Umbilical cord (tissue), 2 donors: ENCODE measurements at places on chromosomes 1 and 21. TPM values are rescaled to one million over a fixed set of nuclear protein-coding genes. Genes with fewer than 3 reads are reported as not detected.
A peak's percentile ranks its signal among the peaks of the same experiment; 100 is the strongest.

- DNase-seq: no peak
Measured at GRCh38 chr1:184801503-184801902, 46.8 kb upstream of the EDEM3 start.

DNA sequence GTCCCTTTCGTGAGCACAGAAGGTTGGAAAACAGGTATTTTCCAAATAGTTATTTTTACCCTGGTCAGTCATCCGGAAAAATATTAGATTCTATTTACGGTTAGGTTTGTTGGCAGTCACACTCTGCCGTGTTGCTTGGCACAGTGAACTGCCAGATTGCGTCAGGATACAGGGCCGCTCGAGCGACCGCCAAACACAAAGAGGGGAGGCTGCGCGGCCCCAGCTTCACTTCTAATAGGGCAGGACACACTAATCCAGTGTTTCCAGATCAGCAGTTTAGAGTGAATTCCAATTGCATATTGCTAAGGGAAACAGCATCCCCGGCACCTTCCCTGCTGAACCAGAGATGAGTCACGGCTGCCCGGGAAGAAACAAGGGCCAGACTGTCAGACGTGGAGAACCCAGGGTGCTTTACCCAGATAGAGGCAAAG, 22.9 kb downstream of the UMODL1 start:
- DNase-seq: no peak

- DNase-seq: peak; percentile 41
Measured at GRCh38 chr1:196148367-196148970, 459.8 kb downstream of the KCNT2 start.

DNA sequence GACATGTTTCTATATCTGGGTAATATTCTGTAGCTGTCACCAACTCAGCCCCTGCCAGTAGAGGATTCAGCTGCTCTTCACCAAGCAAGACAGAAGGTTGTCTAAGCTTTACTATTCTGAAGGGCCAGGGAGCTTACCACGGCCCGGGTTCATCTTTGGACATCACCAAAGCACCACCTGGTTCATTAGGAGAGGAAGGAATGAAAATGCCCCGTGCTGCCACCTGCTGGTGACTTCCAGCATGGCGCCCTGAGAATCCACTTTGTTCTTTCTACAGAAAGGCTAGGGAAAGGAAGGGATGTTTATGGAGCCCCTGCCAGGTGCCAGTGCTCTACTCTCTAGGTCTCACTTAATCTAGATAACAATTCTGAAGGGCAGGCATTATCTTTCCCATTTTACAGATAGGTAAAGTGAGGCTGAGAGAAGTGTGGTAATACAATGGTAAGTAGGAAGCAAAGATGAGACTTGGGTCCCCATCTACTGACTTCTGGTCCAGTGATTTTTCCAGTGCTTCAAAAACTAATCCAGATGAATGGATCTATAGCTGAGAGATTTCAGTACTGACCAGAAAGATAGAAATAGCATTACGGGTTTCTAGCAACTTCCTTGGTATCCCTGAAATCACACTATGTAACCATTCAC, 79.5 kb downstream of the BEND5 start:
- peak; percentile 29 for DNase-seq

PRELP gene
- total RNA-seq: 7.0 TPM

DNA sequence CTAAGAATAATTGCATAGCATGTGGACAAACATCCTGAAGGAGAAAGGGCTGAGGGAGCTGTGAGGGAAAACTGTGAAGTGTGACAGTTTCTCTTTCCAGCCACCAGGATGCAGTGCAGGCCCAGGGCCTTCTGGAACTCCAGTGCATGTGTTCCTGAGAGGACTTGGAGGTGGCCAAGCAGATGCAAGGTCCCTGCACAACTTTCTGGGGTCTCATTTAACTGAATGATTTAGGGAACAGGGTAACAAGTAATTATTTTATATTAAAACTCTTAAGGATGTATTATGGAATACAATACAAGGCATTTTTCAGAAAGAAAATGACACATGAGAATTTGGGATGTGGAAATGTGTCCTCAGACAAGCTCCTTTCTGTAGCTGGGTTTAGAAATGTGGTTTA, 61.2 kb upstream of the MCOLN3 start:
- DNase-seq: peak; percentile 71

PGLYRP4 gene
- 0.48 TPM for total RNA-seq

DNA sequence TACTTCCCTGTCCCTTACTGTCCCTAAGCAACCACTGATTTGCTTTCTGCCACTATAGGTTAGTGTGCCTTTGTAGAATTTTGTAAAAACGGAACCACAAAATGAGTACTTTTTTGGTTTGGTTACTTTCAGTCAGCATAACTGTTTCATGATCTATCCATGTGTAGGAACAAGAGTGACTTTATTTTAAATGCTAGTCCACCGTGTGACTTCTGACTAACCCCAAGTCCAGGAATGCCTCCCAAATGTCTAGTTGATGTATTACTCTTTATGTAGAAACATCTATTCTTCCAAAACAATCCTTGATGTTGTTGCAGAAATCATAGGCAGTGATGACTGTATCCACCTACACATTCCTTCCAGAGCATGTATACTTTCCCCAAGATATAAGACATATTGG, 21.3 kb downstream of the ATPAF1 start:
- no peak for DNase-seq

DNA sequence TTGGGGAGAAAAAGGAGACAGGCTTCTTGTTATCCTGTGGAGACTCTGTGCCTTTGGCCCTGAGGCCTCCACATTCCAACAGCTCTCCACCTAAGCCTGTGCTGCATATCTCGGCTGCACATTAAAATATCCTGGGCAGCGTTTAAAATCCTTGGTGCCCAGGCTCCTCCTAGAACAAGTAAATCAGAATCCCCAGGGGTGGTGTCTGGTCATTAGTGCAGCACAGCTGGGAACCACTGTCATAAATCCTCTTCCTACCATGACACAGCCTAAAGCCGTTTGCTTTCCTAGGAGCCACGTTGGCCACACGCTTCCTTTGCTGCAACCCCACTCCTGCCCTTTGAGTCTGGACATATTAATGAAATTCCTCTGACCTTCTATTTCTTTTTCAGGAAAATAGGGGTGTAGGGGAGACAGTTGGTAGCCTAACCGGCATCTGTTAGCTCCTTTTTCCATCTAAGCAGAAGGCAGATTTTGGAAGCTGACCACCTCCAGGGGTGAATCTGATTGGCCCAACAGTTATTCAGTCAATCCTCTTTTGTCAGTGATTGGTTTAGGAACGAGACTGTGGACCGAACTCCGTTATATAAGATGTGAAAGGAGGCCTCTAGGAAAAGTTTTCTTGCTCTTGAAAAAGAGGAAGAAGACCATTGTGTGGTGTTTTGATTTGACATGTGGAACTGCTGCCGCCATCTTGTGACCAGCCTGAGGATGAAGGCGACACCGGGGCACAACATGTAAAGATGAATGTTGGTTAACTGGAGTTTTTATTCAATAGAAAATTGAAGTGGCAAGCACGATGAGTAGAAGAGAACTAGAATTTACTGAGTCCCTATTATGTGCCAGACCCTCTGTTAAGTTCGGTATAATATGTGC, 41.9 kb downstream of the JUN start:
- DNase-seq: peak; percentile 73

- DNase-seq: no peak
Measured at GRCh38 chr1:240455228-240455821, 156.6 kb downstream of the GREM2 start.

OLIG2 gene
- not detected for total RNA-seq

DNA sequence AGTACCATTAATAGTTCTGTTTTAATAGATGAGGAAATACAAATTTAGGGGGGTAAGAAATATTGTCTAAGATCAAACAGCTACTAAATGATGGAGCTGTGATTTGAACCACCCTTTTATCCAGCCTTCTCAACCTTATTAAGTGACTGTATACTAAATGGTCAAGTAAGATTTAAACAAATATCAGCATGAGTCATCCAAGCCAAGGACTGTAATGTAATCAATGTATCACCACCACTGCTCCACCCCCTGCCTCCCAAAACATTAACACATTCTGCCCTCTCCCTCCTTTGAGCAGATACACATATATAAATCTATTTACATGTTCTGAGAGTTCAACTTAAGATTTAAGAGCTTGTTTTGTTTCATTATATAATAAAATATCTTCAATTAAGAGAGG, 58.9 kb downstream of the LRRC40 start:
- DNase-seq: no peak

DNA sequence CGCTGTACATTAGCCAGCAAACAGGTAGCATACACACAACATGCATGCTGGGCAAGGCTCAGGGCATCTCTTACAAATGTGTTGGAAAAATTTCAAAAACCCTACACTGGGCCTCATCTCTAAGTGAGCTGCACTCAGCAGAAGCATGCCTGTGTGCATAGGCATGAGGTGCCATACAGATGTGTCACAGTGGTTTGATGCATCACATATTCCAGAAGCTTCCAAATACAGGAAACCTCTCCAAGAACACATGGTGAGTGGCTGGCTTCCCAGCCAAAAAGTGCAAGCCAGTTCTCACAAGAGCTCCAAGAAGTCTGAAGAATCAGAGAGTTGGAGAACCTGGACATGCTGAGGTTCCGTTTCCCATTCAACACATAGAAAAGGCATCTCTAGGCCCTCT, 58.3 kb downstream of the CD46 start:
- DNase-seq: no peak

FAAP20 gene
- total RNA-seq: 43.3 TPM

DNA sequence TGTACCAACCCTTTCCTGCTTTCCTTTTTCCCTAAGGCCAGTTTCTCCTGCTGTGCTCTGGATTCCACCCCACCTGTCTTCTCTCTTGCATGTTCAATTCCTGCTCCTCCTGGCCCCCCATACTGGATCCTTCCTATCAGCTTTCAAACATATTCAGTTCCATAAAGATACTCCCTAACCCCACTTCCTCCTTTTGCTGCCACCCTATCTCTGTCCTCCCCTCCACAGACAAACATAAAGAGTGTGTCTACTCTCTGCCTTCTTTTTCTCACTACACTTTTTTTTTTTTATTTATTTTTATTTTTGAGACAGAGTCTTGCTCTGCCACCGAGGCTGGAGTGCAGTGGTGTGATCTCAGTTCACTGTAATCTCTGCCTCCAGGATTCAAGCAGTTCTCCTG, 16.9 kb upstream of the RPF1 start:
- no peak for DNase-seq

GRCh38 chr1:188769936-188770335, 1707.7 kb downstream of the BRINP3 start:
- DNase-seq: no peak

DNA sequence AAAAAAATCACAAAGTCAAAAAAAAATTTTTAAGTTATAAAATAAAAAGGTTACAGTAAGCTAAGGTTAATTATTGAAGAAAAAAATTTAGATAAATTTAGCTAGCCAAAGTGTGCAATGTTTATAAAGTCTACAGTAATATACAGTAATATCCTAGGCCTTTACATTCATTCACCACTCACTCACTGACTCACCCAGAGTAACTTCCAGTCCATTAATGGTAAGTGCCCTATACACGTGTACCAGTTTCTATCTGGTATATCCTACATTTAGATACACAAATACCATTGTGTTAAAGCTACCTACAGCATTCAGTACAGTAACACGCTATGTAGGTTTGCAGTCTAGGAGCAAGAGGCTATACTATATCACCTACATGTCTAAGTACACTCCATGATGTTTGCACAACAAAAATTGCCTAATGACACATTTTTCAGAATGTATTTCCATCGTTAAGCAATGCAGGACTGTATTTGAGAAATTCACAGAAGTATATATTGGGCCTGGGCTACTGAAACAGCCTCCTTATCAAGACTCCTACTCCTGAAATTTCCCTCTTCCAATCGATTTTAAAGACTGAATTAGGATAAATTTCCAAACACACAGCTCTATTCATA, 155.1 kb downstream of the COP1 start:
- DNase-seq: no peak

DNA sequence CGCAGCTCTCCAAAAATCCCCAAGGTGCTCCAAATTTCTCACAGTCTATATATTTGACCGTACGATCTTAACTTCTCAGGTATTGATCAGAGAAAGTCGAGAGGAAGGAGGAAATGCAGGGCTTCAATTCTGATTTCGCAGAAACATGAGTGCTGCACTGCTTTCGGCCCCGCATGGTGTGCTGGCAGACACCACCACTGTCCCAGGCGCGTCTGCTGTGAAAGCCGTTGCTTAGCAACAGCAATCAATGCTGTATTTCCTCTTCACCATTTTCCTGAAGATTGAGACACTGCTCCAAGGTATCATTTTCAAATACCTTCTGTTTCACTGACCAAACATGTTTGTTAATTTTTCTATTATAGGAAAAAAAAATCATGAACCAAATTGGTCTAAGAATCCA, 296.3 kb downstream of the SMYD3 start:
- DNase-seq: no peak

DNA sequence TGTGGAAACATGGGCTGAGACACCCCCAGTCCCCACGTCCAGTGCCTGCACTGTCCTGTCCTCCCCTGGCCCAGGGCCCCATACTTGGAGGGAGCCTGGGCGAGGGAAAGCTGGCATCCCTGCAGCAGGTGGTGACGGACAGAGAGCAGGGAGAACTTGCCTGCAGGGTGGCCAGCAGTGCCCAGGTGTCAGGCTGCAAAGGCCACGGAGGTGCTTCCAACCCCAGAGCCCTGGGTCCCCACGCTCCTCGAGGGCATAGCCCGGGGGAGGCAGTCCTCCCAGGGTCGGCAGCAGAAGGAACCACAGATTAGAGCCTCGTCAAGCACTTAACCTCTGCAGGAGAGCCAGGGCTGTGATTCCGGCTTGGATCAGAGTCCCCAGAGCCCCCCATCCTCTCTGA, 77.5 kb downstream of the ARHGEF16 start:
- no peak for DNase-seq

DNA sequence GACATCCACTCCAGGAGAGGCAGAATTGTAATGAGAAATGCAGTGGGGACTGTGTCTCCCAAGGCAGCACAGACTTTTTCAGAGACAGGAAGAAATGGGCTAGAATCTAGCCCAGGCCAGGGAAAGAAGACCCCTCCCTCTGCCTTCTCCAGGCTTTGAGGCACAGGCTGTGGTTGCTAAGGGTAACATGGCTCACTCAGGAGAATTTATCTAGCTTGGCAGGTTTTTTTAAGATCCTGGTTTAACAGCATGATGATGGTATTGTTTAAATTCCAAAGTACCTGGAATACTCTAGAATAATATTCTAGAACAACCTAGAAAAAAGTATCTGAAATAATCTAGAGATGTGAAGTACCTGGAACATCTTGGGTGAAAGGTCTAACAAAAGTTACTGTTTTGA, 125.6 kb downstream of the URB2 start:
- DNase-seq: no peak
